ENCODE measurements at places on chromosomes 3 and 15.

GRCh38 chr15:23472678-23473077 is 25.6 kb upstream of the GOLGA6L2 start:
- DNase-seq, result no peak

- no peak for DNase-seq
Measured at GRCh38 chr3:104556372-104557078, 810.2 kb upstream of the ALCAM start.

DNA sequence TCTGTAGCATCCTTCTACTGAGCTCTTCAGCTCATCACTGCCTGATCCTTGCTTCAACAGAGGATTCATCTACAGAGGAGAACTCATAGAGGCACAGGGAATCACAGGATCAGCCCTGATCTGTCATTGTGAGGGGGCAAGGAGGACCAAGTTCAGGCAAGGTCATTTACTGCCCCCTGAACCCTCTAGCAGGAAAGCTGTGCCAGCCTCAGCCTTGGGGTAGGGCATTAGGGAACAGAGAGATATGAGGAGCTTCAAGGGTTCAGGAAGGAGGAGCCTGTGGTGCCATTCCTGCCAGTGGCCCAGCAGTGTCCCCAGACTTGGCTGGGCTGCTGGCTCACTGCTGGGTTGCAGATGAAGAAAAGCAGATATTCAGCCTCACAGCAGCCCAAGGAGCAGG is 8.2 kb downstream of the CHST14 start:
- DNase-seq, result no peak

- no peak for DNase-seq
Measured at GRCh38 chr15:69392352-69392751, 21.8 kb upstream of the KIF23 start.

- DNase-seq, result no peak
Measured at GRCh38 chr3:50287262-50287661, 5.0 kb downstream of the IFRD2 start.

GRCh38 chr3:53819163-53819868 is 26.9 kb downstream of the CHDH start:
- DNase-seq, result no peak
